Fibroblast of villous mesenchyme (primary cell): ENCODE measurements at places on chromosomes 7 and 10. TPM values are rescaled to one million over a fixed set of nuclear protein-coding genes. Genes with fewer than 3 reads are reported as not detected.

The ANK3 gene
- 1.3 and 5.8 TPM in 2 replicates for total RNA-seq

The SPDYE8 gene
- total RNA-seq, result not detected in 2 replicates

The PRPS1L1 gene
- not detected in 2 replicates for total RNA-seq

The DRGX gene
- total RNA-seq, result not detected in 2 replicates

The TMEM254 gene
- 6.1 and 9.9 TPM in 2 replicates for total RNA-seq

The VWDE gene
- total RNA-seq, result under 0.01 TPM in 1 of 2 replicates, not detected in the other

The EPO gene
- not detected in 2 replicates for total RNA-seq

The ACTL6B gene
- total RNA-seq, result not detected in 2 replicates
